ENCODE measurements at places on chromosomes 2 and 18. TPM values are rescaled to one million over a fixed set of nuclear protein-coding genes. Genes with fewer than 3 reads are reported as not detected.

DNA sequence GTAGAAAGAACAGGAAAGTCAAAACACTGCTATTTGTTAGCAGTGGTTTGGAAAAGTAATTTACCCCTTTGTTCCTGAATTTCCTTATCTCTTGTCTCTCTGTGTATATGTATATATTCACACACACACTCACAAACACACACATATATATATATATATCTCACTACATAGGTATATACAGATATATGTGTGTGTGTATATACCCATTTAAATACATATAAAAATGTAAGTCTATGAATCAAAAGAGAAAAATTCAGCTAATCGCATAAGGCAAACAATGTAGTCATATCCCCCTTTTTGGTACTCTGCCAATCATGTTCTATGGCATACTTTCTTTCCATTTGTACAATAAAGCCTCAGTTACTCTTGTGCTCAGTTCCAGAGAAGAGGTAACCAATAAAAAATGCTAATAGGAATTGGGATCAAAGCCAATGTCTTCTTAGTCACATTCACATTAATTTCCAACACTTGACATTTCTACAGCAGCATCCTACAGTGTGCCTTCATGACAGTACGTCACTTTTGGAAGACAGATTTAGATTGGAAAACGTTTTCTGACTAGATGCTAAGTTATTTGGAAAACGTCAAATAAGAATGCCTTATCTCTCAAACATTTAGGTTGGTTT lies 94.6 kb downstream of the MC4R start:
- H3K4me3 ChIP-seq = no peak overlapping the region
- H3K27ac ChIP-seq = no peak overlapping the region
- no peaks in the 10 kb centered on the region for H3K27me3 ChIP-seq
- H3K4me1 ChIP-seq = no peaks in the 10 kb centered on the region

GRCh38 chr2:239047420-239047819 lies 199.5 kb downstream of the TWIST2 start:
- H3K27me3 ChIP-seq = no peaks in the 10 kb centered on the region
- no peak for DNase-seq
- H3K4me1 ChIP-seq = no peaks in the 10 kb centered on the region
- no peak overlapping the region for H3K27ac ChIP-seq
- no peaks in the 10 kb centered on the region for H3K36me3 ChIP-seq

- no peak for DNase-seq
- H3K4me3 ChIP-seq = no peak overlapping the region
- no peaks in the 10 kb centered on the region for H3K4me1 ChIP-seq
- H3K27ac ChIP-seq = no peak overlapping the region
- H3K36me3 ChIP-seq = no peaks in the 10 kb centered on the region
These were observed 187.6 kb downstream of the ASB1 start for GRCh38 chr2:238614376-238614775.

- peak overlapping the region; percentile 61 for H3K27ac ChIP-seq
- H3K4me3 ChIP-seq = peak overlapping the region; percentile 34
- H3K4me1 ChIP-seq = peaks cover 83% of the 10 kb centered on the region
- no peaks in the 10 kb centered on the region for H3K27me3 ChIP-seq
- H3K36me3 ChIP-seq = no peaks in the 10 kb centered on the region
These were observed 73.6 kb downstream of the SPATS2L start for GRCh38 chr2:200380091-200380561.

DNA sequence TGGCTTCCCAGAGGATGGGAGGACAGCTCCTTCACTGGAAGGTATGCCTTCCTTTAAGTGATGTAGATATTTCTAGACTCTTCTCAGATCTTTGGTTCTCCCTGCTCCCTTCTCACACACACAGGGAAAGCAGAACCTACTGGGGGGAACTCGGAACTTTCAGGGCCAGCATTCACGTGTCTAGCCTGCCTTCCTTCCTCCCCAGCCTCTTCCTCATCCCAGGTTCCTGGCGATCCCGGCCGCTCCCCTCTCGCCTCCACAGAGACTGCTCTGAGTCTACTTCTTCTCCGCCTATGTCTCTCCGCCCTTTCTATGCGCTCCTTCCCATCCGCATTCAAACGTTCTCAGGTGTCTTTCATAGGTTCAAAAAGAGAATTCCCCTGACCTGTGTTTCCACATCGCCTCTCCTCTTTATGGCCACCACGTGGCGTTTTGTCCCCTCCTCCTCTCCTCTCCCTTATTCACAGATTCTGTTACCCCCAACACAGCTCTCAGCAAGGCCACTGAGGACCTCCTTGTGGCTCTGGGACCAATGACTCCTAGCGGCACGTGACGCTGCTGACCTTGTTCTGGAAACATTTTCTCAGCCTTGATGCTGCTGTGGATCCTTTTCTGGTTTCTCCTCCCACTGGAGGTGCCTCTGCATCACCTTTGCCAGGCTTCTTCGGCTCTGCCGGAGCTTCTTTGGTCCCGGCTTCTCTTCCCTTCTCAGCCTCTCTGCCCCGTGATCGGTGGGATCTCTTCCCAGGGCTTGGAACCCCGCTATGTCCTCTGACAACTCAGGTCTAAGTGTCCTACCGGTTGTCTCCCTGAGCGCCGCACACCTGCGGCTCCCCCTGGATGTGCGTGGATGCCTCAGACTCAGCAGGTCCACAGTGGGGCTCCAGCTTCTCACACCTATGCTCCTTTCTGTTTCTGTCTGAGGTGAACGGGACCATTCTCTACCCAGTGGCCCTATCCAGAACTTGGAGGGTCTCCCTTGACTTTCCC lies 77.5 kb downstream of the VAPA start:
- no peaks in the 10 kb centered on the region for H3K36me3 ChIP-seq
- H3K4me3 ChIP-seq = no peak overlapping the region
- H3K4me1 ChIP-seq = no peaks in the 10 kb centered on the region
- DNase-seq = no peak
- H3K27me3 ChIP-seq = no peaks in the 10 kb centered on the region

DNA sequence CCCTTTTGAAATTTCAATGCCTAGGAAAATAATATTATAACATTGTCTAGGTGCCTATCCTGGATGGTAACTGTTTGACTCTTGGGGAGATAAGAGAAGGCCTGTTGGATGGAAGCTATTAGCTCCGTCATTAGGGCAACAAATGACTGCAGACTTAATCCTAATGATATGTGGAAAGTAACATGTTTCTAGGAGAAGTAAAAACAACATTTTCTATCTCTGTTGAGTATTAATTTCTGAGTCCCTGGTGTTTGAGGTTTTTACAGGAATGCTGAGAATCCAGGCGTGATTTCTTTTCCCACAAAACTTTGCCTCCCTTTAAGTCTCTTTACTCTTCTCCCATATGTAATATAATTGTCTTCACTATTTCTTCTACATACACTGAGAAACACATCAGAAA lies 159.1 kb downstream of the GALNT1 start:
- no peaks in the 10 kb centered on the region for H3K36me3 ChIP-seq
- DNase-seq = no peak
- H3K27ac ChIP-seq = no peak overlapping the region

DNA sequence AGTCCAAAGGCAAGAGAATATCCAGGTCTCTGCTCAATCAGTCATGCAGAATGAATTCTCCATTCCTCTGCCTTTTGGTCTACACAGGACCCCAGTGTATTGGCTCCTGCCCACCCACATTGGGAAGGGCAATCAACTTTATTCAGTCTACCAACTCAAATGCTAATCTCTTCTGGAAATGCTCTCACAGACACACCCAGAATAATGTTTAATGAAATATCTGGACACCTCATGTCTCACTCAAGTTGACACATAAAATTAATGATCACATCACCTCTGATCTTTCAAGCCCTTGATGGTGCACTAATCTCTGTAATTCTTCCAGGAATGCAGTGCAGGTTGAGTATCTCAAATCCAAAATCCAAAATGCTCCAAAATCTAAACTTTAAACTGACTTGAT lies 315.6 kb downstream of the HRH4 start:
- no peak for DNase-seq
- no peaks in the 10 kb centered on the region for H3K27me3 ChIP-seq
- no peaks in the 10 kb centered on the region for H3K36me3 ChIP-seq
- H3K27ac ChIP-seq = no peak overlapping the region
- H3K4me1 ChIP-seq = 0 out of 2 replicates have a peak, but pooled peaks cover 7% of the 10 kb centered on the region

GRCh38 chr2:214293593-214293992 lies 117.3 kb upstream of the VWC2L start:
- H3K27ac ChIP-seq = no peak overlapping the region
- no peak overlapping the region for H3K4me3 ChIP-seq
- H3K27me3 ChIP-seq = no peaks in the 10 kb centered on the region
- peak; percentile 23 for DNase-seq
- H3K4me1 ChIP-seq = no peaks in the 10 kb centered on the region

DNA sequence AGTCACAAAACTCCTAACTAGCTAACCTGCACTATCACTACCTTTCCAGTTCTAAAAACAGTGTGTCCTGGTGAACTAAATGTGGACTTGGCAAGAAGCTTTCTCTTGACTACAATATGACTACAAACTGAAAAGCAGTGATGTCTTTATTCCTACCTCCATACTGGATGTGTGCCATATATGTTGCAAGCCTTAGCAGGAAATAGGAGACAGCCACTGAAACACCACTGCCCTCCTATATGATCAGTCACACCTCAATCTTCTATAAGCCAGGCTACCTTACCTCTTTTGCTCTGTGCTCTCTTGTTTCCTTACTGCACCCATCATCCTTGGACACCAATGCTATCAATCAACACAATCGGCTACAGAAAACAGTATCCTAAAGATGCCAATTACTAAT lies 34.1 kb downstream of the SS18 start:
- H3K27me3 ChIP-seq = no peaks in the 10 kb centered on the region
- H3K36me3 ChIP-seq = peaks cover 13% of the 10 kb centered on the region
- DNase-seq = no peak
- no peak overlapping the region for H3K4me3 ChIP-seq
- H3K27ac ChIP-seq = no peak overlapping the region

- H3K4me3 ChIP-seq = no peak overlapping the region
- no peaks in the 10 kb centered on the region for H3K27me3 ChIP-seq
- H3K27ac ChIP-seq = no peak overlapping the region
These were observed 893.8 kb upstream of the CELF4 start for GRCh38 chr18:38459131-38459994.

DNA sequence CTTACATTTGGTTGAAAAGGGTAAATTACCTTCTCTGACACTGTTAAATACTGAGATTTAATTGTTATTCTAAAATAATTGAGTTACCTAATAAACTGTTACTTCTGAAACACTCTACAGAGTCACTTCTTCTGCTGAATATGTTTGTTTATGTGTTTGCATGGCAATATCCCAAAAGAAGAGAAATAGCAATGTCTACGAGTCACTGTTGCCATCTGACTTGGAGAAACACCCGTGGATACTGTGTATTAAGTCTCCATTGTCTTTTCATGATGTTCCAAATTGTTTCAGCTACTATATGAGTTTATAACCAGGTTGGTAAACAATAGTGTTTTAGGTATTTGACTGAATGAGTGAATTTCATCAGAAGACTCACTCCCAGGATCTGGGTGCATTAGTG lies 754.2 kb upstream of the ID2 start:
- H3K27ac ChIP-seq = no peak overlapping the region
- H3K4me3 ChIP-seq = no peak overlapping the region
- H3K4me1 ChIP-seq = no peaks in the 10 kb centered on the region
- no peaks in the 10 kb centered on the region for H3K36me3 ChIP-seq
- no peak for DNase-seq

DNA sequence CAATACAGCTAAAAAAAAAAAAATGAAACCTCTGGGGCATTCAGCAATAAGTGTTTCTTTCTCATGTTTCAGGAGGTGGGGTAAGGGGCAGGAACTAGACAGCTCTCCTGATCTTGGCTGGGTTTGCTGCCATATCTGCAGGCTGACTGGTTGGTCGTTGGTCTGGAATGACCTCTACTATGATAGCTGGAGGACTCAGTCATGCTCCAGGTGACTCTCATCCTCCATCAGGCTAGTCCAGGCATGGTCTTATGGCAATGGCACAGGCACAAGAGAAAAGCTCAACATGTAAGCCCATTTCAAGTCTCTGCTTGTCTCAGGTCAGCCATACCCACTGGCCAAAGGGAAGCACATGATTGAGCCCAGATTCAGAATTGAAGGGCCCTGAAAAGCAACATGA lies 9.5 kb upstream of the SLC1A4 start:
- H3K4me3 ChIP-seq = no peak overlapping the region
- H3K4me1 ChIP-seq = peaks cover 5% of the 10 kb centered on the region
- no peak for DNase-seq
- H3K27me3 ChIP-seq = no peaks in the 10 kb centered on the region
- H3K36me3 ChIP-seq = no peaks in the 10 kb centered on the region
- H3K27ac ChIP-seq = no peak overlapping the region

DNA sequence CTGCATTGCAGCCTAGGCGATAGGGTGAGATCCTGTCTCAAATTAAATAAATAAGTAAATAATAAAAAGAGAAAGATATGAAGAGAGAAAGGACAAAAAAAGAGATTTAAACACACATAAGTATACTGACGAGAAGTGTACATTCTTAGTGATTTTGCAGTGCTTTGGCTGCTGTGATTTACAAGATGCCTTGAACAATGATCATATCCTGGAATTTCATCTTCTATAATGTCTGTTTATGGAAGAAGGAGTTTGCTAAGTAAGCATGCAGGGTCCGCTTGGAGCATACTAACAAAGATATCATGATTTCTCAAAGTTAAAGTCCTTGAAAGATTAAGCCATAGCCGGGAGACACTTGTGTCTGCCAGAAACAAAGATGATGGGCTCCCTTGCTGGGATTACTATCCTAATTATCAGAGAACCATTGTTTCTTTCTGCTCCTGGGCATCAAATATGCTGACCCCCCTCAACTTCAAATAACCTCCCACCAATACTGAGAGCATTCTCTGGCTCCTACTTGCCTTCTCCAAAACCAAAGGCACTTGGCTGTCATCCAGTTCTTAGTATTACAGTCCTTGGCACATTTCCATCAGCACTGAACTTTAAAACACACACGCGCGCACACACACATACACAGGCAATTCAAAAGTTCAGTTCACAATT lies 47.5 kb upstream of the STAM2 start:
- no peak overlapping the region for H3K27ac ChIP-seq
- H3K36me3 ChIP-seq = no peaks in the 10 kb centered on the region
- no peaks in the 10 kb centered on the region for H3K27me3 ChIP-seq
- no peaks in the 10 kb centered on the region for H3K4me1 ChIP-seq
- no peak overlapping the region for H3K4me3 ChIP-seq
- peak; percentile 5 for DNase-seq

DNA sequence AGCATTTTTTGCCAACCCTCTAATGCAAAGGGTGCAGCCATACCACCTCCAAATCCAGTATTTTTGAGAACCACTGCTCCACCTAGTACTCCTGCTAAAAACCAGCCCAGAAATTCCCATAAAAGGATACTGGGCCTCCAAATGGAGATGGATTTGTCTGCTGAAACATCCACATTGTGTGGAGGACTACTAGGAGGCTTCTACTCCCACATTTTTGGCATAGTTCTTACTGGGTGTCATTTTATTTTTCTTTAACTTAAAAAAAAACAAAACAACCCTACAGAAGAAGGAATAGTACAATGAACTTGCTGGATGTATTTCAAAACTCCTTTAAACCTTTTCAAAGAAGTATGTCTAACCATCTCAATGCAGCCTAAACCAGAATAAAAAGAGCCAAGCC lies 219.2 kb downstream of the SRBD1 start:
- H3K4me1 ChIP-seq = peaks cover 49% of the 10 kb centered on the region
- H3K27ac ChIP-seq = peak overlapping the region; percentile 85
- H3K27me3 ChIP-seq = no peaks in the 10 kb centered on the region
- H3K4me3 ChIP-seq = no peak overlapping the region
- H3K36me3 ChIP-seq = no peaks in the 10 kb centered on the region

- peaks cover 4% of the 10 kb centered on the region for H3K4me1 ChIP-seq
- H3K4me3 ChIP-seq = no peak overlapping the region
- no peak overlapping the region for H3K27ac ChIP-seq
- H3K36me3 ChIP-seq = no peaks in the 10 kb centered on the region
- no peaks in the 10 kb centered on the region for H3K27me3 ChIP-seq
These were observed 47.1 kb downstream of the IKZF2 start for GRCh38 chr2:213104092-213104902.

Gene RBM44
- total RNA-seq = 0.19 TPM

Gene RAB12
- total RNA-seq = 80.4 TPM

Gene ORMDL1
- 50.5 TPM for total RNA-seq

Gene DPP10
- 26.3 TPM for total RNA-seq

Gene KIAA1328
- total RNA-seq = 8.4 TPM

Gene REEP1
- 1.6 TPM for total RNA-seq

All from GM23338 (cell line).